ENCODE measurements at places on chromosomes 2 and 18.
A peak's percentile ranks its signal among the peaks of the same experiment; 100 is the strongest.

- peak; percentile 82 for DNase-seq
Measured at GRCh38 chr2:192500550-192501200, 305.9 kb upstream of the TMEFF2 start.

DNA sequence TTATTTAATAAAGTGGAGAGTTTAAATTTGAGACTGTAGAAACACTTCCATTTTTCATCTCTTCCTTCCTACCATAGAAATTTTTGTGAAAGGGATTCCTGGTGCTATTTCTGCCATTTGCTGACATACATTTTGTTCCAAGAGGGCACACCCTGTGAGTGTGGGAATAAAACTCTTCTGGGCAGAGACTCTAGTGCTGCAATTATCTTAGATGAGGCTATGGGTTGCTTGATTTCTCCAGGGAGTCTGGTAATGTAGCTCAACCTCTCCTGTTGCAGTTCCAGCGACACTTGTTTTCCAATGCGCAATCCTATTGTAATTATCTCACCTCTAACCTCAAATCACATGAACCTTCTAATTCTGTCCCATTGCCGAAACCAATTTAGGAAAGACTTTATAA, 60.1 kb upstream of the ZSWIM2 start:
- DNase-seq: no peak

GRCh38 chr2:119276864-119277263, 53.2 kb downstream of the STEAP3 start:
- DNase-seq: no peak

DNA sequence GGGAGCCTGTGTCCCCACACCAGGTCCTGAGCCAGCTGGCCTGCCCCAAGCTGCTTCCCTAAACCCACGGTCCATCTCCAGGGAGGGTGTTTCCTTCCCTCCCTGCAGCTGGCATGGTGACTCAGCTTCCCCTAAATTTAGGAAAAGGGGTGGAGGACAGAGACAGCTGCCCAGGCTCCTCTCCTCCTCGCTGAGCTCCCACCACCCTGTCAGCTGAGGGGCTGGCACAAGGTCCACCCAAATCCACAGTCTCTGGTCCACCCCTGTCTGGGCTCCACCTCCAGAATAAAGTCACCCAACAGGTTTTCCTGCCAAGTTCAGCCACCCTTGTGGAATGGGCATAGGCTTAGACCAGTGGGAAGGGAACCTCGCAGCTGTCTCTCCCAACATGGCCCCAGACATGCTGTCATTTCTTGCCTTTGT, 156.5 kb downstream of the TNS1 start:
- no peak for DNase-seq

- DNase-seq: no peak
Measured at GRCh38 chr2:55152475-55153412, 79.3 kb downstream of the CLHC1 start.

DNA sequence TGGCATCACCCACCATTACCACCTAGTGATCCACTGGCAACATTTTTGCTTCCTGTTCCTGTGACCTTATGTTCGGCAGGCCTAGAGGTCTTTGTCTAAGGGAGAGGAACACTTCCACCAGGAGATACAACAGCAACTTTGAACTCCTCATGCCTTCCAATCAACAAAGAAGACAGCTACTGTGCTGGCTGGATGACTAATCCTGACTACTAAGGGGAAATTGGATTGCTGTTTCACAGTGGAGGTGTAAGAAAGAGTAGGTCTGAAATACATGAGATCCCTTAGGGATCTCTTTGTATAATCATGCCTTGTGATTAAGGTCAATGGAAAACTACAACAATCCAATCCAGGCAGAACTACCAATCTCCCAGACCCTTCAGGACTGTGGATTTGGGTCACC, 45.2 kb downstream of the EIF2AK3 start:
- DNase-seq: no peak

DNA sequence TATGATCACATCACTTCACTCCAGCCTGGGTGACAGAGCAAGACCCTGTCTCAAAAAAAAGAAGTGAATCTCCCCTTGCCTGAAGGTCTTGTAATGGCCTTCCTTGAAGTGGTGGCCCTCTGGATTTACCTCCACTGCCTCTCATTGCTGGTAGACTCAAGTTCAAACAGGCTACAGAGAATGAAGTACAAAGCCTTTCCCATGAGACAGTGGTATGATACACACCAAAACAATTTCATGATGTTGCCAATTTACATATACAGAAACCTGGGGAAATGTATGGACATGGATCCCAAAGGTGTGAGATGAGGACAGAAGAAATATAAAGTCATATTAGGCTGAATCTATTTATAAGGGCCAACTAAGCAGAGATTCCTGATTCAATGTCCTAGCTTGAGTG, 4.8 kb upstream of the NOTO start:
- DNase-seq: no peak

- no peak for DNase-seq
Measured at GRCh38 chr18:2518473-2518872, 52.8 kb downstream of the METTL4 start.

- peak; percentile 61 for DNase-seq
Measured at GRCh38 chr18:79395761-79396404, at the start of gene NFATC1. NFATC1 (plus strand) TSS chr18:79395930; CDS start chr18:79396225, 295 bp downstream.

Data from EL (cell line).